ENCODE measurements at places on chromosomes 12 and 14.

DNA sequence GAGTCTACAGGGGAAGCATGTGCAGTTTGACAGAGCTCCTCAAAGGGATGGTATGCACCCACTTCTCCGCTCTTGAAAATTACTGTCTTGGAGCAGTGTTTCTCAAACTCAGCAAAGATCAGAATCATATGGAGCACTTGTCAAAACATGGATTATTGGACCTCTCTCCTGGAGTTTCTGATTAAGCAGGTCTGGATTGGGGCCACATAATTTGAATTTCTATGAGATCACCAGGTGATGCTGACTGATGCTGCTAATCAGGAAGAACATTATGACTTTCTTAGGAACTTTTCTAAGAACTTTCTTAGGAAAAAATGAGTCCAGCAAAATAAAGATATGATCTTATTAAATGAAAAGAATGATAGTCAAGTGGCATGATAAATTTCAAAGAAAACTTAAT, 144.3 kb downstream of the CPNE8 start:
- DNase-seq, result no peak

DNA sequence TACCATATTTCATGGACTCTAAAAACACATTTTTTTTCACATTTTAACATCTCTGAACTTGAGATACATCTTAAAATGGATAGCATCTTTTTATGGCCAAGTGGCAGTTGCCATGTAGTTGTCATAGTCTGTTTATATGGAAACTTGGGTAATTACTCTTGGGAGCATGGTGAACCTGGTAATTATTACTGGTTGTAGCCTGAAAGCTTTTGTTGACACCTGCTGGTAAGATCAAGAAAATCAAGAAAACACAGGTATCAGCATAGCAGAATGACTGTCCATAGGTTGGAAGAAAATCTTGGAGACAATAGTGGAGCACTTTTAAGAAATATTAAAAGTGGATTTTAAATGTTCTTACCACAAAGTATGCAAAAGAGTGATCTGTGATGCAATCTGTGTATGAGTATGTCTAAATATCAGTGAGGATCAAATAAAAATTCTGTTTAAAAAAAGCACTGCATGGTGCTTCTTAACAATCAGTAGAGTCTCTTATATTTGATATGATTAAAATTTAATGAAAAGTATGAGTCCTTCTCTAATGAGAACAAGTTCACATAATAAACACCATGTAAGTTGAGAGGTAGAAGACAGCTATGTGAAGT, 44.2 kb downstream of the TTC8 start:
- DNase-seq, result no peak

DNA sequence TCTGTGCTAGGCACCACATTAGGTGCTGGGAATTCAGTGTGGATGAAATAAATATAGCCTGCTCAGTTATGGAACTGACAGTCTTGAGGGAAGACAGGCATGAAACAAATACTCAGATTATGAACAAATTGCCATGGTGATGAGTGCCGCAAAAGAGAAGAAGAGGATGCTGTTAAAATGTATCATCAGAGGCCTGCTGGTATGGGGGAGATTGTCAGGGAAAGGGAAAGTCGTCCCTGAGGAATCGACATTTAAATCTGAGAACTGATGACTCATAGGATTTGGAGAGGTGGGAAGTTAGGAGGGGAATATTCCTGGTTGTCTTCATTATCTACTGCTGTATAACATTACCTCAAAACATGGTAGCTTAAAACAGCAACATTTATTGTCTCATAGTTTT, 42.0 kb downstream of the PPP1R36 start:
- DNase-seq, result no peak

DNA sequence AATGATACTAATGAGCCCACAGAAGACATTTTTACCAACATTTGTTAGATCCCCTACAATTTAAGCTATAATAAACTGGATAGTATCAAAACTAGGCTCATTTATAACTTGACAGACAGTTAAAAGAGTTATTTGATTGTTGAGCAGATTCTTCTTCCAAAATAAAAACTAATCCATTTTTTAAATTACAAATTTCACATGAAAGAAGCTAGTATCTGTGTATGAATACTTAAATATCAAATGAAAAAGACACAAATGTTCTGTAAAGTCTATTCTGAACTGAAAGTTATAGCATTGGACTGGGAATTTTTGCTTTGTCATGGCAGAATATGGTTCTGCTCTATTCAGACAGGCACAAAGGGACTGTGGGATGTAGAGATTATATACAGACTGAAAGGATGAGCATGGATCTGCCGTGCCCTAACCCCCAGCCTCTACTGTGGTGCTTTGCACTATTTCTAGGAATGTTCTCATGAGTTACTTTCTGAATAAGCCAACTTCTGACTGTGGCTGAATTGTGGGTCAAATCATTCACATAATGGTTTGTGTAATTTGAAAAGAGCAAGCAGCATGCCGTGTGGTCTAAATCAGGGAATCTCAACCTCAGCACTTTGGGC, 352.7 kb downstream of the KCNH5 start:
- DNase-seq, result no peak

- no peak for DNase-seq
These were observed 33.7 kb downstream of the VWF start for GRCh38 chr12:6090803-6091202.

GRCh38 chr14:91027561-91027960, 32.9 kb downstream of the RPS6KA5 start:
- no peak for DNase-seq

GRCh38 chr12:21613931-21614330, 9.3 kb upstream of the GYS2 start:
- DNase-seq, result no peak

DNA sequence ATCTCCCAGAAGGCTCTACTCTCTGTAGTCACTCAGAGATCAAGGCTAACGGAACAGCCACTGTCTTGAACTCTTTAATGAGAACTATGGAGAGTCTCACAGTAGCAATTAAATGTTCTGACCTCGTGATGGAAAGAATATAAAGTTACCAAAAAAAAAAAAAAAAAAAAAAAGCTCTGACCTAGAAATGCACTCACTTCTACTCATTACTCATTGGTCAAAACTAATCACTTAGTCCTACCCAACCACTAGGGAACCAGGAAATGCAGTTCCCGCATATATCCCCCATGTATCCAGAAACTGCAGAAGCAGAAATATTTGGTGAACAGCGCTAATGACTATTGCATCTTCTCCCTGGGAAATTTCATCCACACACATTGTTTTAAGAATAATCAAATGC, 29.5 kb upstream of the C12orf76 start:
- no peak for DNase-seq

- DNase-seq, result no peak
These were observed 46.3 kb upstream of the CATSPERB start for GRCh38 chr14:91778217-91778616.

- DNase-seq, result no peak
These were observed 677 bp upstream of the AP4S1 start for GRCh38 chr14:31024577-31025366.

DNA sequence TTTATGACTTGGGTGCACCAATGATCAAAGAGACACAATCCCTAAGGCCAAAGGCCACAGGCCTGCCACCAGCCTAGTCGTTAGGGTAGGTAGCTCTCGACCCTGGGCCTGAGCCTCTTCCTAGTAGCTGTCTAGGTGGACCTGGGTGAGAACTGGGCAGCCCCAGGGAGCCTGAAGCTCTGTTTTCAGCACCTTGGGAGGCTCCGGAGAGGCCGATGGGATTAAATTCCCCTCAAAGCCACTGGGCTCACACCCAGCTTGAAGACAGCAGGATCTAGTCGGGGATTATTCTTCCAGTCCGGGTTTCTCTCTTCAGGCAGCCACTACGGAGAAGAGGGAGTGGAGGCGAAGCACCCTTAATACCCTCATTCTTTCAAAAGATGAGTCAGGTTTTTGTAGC, 79.8 kb downstream of the TMEM260 start:
- DNase-seq, result no peak

- DNase-seq, result no peak
These were observed 550.3 kb downstream of the FOXG1 start for GRCh38 chr14:29316936-29317335.

GRCh38 chr14:104424406-104425072, 155.0 kb upstream of the C14orf180 start:
- DNase-seq, result peak; percentile 52

DNA sequence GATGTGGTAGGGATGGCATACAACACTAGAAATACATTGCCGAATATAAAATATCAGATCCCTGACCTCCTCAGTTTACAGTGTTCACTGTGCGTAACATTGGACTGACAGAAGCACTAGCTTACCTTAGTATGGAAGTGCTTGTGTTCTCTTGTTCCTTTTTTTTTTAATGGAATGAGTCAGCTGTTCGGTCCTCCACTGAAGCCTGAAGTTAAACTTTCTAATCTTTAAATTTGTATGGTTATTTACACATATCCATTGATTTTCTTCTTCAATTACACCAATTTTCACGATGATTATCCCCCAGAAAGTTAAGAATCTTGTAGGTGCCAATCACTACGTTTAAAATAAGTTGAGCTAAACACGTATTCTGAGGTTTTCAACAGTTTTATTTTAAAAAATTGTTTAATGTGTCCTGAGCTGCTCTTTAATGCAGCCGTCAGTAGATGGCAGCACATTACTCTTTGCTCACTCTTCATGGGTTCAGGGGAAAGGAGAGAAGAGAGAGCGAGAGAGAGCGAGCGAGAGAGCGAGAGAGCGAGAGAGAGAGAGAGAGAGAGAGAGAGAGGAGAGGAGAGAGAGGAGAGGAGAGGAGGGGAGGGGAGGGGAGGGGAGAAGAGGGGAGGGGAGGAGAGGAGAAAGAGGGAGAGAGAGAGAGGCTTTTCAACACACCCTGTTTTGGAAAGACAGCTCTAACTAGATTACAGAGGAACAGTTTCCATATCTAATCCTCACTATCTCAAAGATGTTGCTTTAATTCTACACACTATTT, 134.7 kb upstream of the SCAF11 start:
- DNase-seq, result no peak

DNA sequence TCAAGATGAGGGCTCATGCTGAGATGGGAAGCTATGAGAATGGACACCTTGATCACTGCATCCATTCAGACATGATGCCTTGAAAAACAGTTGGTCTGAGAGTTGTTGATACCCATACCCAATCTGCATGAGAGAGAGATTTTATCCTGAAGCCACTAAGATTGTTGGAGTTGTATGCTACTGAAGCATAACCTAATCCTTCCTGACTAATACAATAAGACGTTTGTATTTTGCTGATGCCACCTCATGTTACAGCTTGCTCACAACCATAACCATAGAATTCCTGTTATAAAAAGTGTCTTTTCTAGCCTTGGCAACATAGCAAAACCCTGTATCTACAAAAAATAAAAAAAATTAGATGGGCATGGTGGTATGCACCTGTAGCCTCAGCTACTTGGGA, 12.7 kb upstream of the SERPINA1 start:
- DNase-seq, result no peak

- DNase-seq, result no peak
These were observed 40.3 kb downstream of the EVL start for GRCh38 chr14:100105357-100106169.

- DNase-seq, result no peak
These were observed 17.8 kb downstream of the FBXL14 start for GRCh38 chr12:1576410-1577241.

DNA sequence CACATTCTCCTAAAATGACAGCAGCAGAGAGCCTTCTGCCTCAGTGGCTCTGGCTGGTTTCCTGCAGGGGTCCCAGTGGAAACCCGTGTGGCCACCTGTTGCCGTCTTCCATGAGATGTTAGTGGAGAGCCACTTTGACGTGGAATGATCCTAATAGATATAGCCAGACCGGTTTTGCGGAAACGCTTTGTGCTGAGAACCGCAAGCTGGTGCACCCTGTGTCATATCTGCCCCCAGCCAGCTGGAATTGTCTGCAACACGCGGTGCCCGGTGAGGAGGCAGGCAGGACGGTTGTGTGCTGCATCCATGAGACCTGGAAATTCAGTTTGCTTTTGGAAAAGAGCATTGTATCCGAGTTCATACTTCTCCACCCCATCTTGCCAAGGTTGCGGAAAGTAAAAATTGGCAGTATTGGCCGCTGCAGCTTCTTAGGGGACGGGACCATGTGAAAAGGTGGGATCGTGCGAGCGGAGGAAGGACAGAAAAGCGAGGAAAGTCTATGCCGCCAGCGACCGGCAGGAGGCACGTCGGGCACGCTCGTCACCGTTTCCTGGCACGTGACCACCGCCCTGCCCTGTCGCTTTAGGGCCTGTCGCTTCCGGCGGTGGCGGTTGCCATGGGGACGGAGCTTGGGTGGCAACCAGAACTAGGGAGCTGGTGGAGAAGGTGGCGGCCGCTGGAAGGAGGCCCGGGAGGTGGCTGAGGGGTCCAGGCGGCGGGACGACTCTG, at the start of gene CFAP251:
TSS of gene CFAP251 (plus strand) at position 643 of the 729 bp plus-strand sequence. CDS start 2,714 bp downstream, outside the sequence.
- peak; percentile 96 for DNase-seq

DNA sequence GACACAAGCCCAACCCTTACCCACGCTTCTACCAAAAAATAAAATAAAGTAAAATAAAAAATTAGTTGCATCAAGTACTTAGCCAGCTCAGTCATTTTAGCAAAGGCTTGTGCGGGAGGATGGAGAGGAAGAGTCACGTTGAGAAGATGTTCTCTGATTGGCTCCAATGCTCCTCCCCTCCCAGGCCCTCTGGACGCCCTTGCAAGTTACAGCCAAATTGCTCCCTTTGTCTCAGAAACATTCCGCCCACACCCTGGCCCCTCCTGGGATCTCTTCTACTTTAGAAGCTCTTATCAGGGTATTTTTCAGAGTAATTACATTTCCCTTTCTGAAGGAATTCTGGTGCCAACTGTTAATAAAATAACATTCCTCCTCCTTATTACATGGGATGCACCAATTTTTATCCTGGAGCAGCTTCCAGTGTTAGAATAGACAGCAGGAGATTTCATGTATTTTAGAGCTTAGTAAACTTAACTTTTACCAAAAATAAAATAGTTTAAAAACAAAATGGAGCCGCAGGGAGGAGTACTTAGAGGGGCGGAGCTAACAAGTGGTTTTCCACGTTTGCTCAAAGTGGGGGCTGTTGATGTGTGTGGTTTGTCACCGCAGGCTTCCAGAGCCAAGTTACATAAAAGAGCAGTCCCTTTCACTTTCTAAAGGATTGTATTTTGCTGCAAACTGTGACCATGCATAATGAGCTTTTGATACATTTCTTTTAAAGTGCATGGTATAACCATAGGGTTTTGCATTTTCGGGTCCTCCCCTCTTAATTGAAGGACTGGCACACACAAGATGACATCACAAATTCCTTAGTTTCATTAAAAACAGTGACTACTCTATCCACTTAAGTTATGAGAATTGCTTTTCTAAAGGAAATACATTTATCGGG, 71.7 kb upstream of the RAP1B start:
- DNase-seq, result no peak
